Activated naive CD4-positive, alpha-beta T cell (primary cell): ENCODE measurements at places on chromosomes 5 and 9.

- DNase-seq, result no peak
Measured at GRCh38 chr5:103469288-103470040, 93.1 kb downstream of the NUDT12 start.

DNA sequence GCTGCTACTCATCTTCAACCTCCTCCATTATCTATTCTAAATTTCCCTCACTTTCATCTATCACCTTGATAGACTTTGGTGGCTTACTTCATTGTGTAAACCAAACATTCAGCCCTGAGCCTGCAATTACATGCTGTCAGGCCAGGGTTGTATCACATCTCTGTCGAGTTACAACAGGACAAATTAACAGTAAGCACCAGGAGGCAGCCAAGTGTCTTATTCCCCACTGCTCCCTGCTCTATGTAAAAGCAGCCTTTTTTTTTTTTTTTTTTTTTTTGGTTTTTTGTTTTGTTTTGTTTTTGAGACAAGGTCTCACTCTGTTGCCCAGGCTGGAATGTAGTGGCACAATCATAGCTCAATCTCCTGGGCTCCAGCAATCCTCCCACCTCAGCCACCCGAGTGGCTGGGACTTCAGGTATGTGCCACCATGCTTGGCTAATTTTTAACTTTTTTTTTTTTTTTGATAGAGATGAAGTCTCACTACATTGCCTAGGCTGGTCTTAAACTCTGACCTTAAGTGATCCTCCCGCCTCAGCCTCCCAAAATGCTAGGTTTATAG lies 15.2 kb upstream of the ZCCHC9 start:
- DNase-seq, result no peak

DNA sequence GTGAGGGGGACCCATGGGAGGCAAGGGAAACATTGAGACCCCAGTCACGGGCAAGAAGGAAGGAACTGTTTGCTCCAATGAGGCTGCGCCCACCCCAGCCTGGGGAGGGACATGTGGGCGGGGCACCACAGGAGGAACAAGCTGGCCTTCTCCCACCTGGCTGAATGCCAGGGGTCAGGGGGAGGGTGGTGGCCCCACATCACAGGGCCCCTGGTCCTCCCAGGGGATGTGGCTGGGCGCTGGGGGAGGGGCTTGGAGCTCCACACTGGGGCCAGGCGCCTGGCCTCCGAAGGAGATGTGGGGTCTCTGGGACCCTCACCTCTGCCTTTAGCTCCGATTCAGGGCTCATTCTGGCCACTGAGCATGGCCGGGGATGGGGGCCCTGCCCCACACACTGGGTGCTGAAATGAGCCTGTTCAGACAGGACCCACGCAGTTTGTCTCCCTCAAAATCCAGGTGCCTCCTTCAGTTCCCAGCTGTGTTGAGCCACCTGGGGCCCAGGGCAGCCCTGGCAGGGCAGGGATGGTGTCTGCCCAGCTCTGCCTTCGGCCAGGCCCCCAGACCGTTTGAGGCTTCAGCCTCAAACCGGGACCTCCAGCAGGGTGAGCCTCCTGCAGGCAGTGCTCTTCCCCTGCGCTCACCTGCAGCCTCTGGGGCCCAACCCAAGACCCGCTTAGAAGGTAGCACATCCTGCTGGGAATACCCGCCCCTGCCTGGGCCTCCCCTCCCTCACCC lies 33.2 kb upstream of the NOTCH1 start:
- DNase-seq, result no peak

DNA sequence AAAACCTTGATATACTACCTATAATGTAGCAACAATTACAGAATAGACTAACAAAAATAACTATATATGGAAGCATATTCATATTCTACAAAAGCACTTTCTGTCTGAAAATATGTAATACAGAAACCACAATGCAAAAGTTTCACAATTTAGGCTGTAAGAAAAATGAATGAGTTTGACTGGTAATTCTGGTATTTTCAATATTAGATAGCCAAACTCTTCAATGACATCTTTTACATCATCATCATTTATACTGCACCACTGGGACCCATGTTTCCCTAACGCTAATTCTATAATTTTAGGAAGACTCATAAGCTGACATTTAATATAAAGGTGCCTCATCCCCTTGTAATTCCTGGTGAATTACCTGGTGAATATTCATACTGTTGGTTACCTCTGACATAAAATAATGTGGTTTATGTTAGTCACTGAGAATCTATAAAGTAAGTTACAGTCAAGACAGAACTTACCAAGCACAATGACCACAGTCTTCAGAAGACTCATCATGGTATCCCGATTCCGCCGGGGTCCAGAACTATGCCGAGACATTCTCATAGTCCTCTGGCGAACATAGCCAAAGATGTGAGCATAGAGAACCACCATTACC lies 97.2 kb downstream of the LPAR1 start:
- DNase-seq, result no peak

DNA sequence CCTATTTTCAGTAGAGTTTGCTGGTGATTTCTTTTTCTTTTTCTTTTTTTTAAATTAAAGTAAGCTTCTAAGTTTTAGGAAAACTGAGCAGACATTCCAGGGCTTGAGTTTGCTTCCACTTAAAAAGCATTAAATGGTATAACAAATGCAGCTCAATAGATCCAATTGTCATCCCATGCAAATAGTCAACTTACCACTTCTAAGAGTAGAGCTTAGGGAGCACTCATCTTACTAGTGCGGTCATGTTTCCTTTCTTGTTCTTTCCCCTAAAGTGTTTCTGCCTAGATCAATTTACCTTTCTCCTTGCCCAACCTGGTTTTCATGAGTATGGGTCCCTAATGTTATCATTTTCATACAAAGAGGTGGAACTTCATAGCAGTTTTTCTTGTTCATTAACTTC lies 13.0 kb upstream of the CEP120 start:
- DNase-seq, result no peak
